ENCODE measurements at places on chromosomes 3 and 15.

- DNase-seq, result no peak
Observed at GRCh38 chr3:174675406-174675805, 183.7 kb upstream of the NAALADL2 start.

GRCh38 chr15:25611603-25612002 lies 172.8 kb upstream of the UBE3A start:
- no peak for DNase-seq

- DNase-seq, result no peak
Observed at GRCh38 chr3:150942221-150942620, 30.3 kb downstream of the CLRN1 start.

DNA sequence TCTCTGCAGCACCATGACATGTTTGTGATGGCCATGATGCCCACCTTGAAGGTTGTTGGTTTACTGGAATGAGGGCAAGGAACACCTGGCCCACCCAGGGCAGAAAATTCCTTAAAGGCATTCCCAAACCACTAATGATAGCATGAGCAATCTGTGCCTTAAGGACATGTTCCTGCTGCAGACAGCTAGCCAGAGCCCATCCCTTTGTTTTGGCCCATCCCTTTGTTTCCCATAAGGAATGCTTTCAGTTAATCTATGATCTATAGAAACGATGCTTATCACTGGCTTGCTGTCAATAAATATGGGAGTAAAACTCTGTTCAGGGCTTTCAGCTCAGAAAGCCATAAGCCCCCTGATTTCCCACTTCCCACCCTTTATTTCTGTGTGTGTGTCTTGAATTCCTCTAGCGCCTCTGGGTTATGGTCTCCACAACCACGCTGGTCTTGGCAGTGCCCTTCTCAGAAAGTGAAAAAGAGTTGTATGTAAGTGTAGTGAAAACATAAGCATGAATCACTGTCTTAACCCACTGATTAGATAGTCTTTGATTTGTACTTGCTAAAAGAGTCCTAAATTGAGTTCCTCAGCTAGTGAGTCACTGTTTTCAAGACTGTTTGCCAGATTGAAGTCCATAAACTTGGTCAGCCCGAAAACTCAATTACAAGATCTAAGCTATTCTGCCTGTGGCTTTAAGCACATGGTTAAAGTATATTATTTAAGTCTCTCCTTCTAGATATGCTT lies 19.0 kb upstream of the CCR2 start:
- DNase-seq, result no peak

DNA sequence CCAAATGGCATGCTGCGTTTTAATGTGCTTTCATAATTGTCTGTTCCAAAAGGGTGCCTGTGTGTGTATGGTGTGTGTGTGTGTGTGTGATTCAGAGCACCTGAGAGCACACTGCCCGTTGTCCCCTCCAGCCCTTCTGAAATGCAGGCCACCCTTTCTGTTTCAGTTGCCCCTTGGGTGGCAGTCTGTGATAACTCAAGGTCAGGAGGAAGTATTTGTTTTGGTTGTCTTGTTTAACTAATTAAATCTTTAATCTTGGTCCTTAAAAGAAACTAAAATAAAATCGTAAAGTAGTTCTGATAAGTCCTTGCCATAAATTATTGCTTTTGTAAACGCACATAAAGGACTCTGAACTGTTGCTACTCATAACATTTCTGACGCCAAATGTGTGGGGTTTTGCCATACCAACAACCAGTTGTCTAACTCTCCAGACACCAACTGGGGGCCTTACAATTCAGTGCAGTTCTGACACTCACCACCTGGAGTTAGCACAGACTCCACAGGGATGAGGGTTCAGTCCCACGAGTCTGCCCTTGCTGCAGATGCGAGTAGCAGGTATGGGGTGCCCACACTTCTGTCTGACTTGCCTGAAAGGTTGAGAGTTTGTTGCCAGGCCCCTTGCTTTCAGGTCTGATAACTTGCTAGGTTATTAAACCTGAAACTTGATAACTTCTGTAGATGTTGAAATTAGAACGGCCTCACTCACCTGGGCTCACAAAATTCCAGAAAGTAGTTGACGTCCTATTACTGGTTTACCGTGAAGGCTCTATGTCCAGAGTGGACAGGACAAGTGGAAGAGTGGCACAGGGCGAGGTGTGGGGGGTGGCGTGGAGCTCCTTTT lies 157.3 kb downstream of the IGF1R start:
- DNase-seq, result no peak

GRCh38 chr15:63891768-63892133 lies 58.0 kb upstream of the HERC1 start:
- DNase-seq, result no peak
